SW 1271 (cell line): ENCODE measurements at places on chromosomes 13 and 19.
A peak's percentile ranks its signal among the peaks of the same experiment; 100 is the strongest.

DNA sequence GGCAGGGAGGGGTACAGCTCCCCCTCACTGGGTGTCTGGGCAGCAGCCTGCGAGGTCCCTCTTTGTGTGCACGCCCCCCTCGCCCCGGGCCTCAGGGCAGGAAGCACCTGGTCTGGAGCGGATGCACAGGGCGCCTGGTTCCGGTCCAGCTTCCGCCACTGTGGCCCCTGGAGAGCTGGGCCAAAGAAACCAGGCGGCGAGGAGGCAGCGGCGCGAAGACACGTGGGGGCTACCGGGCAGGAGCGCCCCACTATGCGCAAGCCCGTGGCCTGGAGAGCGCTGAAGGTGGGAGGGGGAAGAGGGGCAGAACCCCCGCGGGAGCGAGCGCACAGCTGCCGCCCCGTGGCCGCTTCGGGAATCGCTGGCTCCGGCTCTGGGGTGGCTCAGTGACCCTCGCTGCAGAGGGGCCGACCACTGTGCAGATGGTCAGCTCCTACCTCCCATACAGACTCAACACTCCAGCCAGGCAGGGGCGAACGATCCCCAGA is 1.7 kb upstream of the LYL1 start:
- DNase-seq, result no peak

- DNase-seq, result no peak
Observed at GRCh38 chr13:39809466-39809865, 154.0 kb downstream of the COG6 start.

- DNase-seq, result no peak
Observed at GRCh38 chr13:32938314-32938713, 77.9 kb upstream of the KL start.

- no peak for DNase-seq
Observed at GRCh38 chr13:87954091-87954490, 282.9 kb downstream of the SLITRK5 start.

- DNase-seq, result no peak
Observed at GRCh38 chr13:24540236-24541126, 27.9 kb upstream of the PARP4 start.

GRCh38 chr19:6772028-6772865 is at the start of gene VAV1:
TSS of gene VAV1 (plus strand) at chr19:6772708. CDS start at chr19:6772808, 100 bp downstream.
- DNase-seq, result no peak

- DNase-seq, result no peak
Observed at GRCh38 chr13:44050450-44051063, 170.9 kb downstream of the LACC1 start.

- DNase-seq, result no peak
Observed at GRCh38 chr19:38959618-38960017, 15.9 kb downstream of the FBXO17 start.

DNA sequence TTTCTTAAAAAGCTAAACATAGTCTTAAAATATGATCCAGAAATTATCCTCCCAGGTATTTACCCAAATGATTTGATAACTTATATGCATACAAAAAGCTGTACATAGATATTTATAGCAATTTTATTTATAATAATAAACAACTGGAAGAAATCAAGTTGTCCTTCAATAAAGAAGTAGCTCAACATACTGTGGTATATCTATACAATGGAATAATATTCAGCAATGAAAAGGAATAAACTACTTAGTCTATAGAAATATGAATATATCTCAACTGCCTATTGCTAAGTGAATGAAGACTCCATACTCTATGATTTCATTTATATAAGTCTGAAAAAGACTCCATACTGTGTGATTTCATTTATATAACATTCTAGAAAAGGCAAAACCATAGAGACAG is 47.1 kb upstream of the SLAIN1 start:
- no peak for DNase-seq

DNA sequence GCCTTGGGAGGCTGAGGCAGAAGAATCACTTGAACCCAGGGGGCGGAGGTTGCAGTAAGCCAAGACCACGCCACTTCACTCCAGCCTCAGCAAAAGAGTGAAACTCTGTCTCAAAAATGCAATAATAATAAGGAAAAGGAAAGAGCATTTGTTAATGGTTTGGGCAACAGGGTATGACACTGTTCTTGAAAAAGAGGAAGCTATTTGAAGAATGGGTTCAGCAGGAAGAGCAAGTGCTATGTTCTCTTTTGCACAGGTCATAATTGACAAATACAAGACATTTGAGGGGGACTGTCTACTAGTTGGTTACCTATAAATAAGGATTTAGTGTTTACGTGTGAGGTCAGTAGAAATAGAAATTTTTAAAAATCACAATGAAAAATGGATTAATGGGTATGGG is 218.3 kb downstream of the DCT start:
- DNase-seq, result no peak

DNA sequence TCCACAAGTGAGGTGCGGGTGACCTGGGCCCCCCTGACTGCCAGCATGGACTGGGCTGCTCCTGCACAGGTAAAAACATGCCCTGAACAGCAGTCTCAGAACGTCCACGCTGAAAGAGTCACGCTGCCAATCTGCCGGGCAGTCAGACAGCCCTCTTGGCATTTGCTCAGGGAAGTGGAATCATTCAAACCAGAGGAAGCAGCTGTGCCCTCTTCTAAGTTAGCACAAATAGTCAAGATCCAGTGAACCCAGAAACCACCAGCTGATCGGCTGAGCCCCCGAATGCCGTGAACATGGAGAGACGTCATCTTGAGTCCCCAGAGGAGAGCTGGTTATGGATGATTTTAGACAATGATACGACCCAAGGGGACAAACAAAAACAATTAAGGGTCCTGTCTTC is 34.4 kb downstream of the KLF2 start:
- DNase-seq, result no peak

DNA sequence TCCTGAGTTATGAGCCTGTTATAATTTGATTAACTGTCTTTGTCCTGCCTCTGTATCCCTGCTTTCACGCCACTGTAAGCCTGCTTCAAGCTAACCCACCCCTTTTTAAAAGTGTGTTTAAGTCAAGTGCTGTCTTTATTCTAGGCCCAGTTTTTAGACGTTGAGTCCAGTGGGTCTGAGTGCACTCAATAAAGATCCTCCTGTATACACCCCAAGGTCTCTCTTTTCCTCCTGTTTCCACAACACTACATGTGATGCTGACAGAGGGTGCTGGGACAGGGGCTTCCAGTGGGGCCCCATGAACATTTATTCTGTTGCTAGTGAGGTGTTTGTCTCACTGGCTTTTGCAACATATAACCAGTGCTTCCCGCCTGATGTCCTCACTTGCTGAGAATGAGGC is 6.7 kb upstream of the F2RL3 start:
- no peak for DNase-seq

- DNase-seq, result no peak
Observed at GRCh38 chr19:12672744-12673143, 6.1 kb downstream of the WDR83 start.

DNA sequence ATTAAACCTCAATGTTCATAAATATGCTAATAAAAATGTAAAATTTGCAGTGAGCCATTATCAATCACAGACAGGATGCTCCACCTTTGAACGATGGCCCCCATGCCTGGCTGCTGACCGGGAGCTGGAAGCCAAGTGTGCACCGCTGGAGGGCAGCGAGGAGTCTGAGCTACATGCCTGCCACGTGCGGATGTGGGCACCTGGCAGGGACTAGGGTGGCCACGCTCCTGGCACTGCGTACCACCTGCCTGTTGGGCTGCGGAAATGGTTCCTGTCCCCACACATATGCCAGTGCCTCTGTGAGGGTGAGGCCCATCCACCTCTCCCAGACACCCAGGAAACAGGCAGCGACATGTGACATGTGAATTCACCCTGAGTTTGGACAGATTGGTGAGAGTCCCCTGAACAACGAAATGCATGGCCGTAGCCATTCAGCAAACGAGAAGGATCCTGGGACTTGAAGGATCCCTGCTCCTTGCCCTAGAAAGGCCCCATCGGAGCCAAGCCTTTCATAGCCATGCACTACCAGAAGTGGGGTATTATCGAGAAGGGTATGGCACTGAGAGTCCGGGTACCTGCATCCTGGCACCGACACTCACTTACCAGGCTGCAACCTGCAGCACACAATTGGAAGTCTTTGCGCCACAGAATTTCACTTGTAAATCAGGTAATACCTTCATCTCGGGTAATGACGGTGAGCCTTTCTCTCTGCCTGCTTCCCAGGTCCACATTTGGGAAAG is 35.8 kb downstream of the TSHZ3 start:
- no peak for DNase-seq

DNA sequence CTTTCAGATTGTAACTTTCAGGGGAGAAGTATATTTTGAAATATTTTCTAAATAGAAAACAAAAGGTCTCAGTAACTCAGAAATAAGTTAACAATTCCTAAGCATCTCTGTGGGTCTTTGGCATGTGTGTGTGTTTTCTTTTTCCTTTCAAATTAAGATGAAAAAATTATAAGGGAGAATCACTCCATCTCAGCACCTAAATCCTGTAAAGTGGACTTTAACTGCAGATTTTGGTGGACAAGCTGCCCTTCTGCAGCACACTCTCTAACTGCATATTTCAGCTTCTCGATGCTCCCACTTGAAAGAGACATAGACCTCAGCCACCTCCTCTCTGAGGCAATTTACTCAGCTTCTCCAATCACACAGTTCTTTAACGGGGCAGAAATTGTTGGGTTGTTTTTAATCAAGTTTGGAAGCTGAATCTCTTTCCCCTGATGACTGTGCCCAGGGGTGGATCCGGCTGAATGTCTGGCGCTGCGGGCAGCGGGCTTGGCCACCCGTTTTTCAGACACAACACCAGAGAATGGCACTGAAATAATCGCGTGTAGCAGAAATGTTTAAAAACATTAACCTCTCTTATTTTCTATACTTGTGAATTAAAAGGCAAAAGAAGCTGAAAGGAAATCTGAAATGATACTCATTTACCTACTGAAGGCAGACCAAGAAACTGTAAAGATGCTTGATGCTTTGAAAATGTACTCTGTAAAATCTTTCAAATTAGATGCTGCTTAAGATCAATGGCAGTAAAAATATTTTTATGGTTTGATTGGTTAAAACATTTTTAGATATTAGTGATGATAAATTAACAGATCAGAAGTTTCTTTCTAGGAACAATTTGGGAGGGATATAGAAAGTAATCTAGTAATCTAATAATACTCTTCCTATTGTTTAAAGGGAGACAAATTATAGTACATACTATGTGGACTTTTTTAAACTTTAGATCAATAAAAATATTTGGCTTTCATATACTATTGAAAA is 12.4 kb downstream of the ZIC2 start:
- DNase-seq, result no peak

DNA sequence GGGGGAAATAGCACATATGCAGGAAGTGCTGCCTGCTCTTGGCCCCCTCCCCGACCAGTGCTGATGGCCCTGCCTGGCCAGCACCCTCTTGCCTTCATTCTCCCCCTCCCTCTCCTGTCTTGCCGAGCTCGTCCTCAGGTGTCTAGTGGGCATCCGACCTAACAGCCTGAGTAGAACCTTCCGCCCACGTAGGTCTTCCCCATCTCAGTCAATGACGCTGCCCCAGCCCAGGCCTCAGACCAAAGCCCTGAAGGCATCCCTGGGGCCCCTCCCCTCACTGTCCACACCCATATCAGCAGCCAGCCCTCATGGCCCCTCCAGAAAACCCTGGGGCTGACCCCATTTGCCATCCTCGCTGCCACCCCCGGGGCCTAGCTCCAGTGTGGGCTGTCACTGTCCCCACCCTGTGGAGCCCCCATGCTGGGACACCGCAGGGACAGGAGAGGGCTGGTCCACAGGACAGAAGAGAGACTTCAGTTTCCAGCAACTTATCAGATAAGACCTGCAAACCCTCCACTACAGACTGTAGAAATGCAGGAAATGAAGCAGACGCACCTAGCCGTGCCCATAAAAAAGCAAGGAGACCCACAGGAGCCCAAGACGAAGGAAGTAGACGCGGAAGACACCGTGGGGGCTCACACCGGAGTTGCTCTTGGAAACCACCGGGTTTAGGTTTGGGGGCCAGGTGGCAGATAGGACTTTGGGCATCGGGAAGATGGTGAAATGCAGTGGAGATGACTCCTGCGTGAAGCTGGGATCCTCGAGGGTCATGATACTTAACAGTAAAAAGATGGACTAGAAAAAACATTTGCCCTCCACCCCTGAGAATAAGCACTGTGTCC is 38.3 kb downstream of the AP1M1 start:
- DNase-seq, result no peak

GRCh38 chr19:19744641-19745040 is 11.7 kb upstream of the ZNF14 start:
- DNase-seq, result no peak

GRCh38 chr13:49936968-49937273 is 781 bp upstream of the SPRYD7 start:
- DNase-seq, result no peak

GRCh38 chr19:16160943-16161560 is 12.3 kb downstream of the CIB3 start:
- peak; percentile 70 for DNase-seq
